ENCODE measurements at places on chromosomes 4 and X.

- no peak for DNase-seq
Measured at GRCh38 chrX:68992821-68993397, 164.1 kb downstream of the EFNB1 start.

- DNase-seq, result no peak
Measured at GRCh38 chr4:8534129-8534528, 46.1 kb upstream of the GPR78 start.

DNA sequence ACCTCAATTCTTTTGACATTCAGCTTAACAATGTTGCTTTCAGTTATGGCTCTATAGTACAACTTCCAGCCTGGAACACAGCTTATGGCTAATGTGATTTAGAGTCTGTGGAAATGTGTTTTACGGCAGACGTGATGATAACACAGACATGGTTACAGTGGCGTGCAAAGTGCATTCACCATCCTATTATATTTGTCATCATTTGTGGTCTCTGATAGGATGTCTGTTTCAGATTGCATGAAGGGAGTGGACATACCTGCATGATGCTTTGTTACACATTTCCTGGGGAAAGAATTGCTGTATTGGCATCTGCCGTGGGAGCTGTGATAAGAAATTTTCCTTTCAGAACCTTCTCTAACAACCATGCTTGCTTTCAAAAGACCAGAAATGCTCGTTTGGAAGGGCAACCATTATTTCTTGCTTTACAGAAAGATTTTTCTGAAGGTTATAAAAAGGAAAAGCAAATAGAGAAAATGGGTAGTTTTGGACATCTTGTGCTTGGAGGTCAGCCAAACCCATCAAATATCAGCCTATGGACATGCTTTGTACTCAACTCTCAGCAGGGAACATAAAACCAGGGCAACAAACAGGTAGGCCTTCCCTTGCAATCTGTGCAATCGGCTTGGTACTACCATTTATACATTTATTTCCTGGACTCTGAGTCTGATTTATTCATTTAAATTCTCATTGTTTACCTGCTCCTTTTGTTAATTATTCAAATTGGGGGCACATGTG is 273.9 kb downstream of the TLL1 start:
- DNase-seq, result no peak

- DNase-seq, result no peak
Measured at GRCh38 chr4:93918856-93919255, 90.3 kb downstream of the ATOH1 start.

DNA sequence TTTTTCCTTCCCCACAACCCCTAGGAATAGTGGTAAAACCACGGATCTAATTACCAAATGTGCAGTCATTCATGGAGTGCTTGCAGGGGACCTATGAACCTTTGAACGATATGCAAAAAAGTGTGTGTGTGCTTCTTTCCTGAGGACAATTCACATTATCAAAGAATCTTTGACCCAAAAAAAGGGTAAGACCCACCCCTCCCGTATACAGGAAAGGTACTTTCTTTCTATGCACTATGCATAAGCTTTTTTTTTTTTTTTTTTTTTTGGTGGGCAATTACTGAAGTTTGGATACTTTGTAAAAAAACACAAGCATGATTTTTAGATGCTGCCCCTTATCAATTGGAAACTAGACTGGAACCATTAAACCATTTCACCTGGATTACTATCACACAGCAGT is 31.4 kb downstream of the SPRY1 start:
- DNase-seq, result no peak

DNA sequence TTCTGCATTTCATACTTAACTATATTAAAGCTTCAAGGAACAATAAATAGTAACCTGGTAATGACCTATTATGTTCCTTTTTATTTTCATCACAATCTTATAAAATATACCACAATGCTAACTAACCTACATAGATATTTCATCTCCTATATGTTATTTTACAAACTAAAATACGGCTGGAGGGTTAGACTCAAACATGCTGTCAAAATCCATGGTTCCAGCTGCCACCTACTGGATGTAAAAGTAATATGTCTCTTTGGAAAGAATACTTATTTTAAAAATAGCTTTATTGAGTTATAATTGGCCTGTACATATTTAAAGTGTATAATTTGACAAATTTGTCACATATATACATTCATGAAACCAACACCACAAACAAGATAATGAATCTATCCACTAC is 15.0 kb downstream of the RGN start:
- no peak for DNase-seq

DNA sequence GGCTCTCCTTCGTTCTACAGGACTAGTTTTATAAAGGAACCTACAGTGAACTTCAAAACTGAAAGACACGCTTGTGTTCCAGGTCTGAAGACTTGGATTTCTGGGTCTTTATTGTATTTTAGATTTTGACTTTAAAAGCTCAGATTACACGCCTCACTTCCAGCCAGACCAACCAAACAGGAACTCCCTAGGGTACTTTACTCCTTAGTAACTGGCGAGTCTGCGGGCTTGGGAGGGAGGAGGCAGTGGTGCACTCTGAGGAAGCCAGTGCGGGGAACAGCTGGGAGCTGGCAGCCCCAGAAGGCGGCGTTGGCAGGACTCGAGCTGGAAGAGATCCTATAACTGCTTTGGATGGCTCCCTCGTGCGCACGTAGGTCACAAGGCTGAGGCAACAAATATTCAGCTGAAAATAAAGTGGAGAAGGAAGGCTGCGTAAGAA is 391 bp upstream of the PHKA1 start:
- no peak for DNase-seq

DNA sequence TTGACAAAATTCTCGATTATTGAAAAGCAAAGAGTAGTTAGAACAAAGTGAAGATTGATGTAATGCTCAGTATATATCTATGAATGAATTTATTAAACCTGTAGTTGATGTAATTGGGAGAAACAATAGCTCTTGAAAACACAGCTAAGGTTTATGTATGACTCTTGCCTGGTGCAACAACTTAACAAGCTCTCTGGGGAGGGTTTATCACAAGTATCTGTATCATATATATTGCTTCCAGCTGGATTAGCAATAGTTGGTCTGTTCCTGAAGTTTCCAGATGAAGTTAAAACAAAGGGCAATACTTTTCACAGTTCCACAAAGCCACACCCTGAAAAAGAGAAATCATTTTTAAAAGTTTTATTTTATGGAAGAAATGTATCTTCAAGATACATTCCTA is 91.4 kb downstream of the ARSJ start:
- DNase-seq, result no peak

GRCh38 chr4:112848911-112849310 is 200.5 kb upstream of the ANK2 start:
- no peak for DNase-seq

- no peak for DNase-seq
Measured at GRCh38 chrX:29687687-29688086, 527.7 kb upstream of the MAGEB2 start.

DNA sequence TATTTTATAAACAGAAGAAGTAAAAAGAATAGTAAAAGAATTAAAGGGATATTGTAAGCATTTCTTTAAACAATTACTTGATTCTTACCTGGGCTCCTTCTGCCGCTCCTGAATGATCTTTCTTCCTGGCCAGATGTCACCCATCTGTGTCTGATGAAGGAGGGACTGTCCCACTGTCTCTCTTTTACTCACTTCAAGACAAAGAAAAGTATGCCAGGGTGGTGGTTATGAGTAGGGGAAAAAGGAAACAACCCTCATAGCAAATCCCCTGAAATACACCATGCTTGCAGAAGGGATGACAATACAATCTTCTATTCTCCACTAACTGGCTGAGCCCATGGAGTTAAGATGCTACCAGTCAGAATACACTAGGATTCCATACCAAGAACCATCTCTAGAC is 31.1 kb downstream of the SYTL4 start:
- DNase-seq, result no peak

DNA sequence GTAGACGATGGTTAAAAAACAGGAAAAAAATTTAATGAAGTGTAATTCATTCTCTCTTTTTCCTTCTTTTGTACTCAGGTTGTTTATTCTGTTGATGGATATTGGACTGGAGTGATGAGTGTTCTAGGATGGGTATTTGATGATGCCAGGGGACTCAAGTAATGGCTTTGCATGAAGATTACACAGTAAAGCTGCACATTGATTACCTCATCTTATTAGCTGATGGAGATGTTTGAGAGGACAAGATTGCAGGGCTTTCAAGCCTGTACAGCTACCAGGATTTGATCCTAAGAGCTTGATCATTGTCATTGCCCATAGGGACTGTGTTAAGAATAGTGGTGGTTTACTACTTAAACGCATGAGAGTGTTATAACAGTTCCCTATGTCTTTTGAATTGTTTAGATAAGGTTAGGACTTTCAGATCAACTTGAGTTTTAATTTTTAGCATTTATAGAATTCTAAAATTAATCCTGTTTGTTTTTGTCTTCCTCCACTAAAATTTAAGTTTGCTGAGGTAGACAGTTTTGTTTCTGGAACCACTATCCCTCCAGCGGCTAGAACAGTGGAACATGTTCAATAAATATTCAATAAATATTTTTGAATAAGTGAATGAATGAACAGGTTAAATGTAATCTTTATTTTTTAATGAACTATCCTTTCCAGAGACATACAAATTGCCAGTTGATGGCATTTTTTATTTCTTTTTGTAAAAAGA is 58.2 kb downstream of the GAB1 start:
- no peak for DNase-seq

DNA sequence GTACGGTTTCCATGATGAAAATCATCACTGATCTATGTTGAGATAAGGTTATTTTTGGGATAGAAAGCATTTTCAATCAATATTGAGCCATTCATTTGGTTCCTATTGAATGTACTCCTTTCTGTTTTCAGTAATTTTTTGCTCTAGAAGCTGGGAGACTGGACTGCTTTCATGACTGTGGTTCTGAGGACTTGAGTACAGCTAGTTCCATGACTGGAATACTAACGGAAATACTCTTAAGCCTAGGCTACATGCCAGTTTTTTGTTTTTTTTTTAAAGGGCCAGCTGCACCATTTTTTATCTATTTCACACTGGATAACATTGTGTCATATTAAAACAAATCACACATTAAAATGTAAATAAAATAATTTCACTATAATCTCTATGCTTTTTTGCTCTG is 16.7 kb downstream of the PRR32 start:
- no peak for DNase-seq

DNA sequence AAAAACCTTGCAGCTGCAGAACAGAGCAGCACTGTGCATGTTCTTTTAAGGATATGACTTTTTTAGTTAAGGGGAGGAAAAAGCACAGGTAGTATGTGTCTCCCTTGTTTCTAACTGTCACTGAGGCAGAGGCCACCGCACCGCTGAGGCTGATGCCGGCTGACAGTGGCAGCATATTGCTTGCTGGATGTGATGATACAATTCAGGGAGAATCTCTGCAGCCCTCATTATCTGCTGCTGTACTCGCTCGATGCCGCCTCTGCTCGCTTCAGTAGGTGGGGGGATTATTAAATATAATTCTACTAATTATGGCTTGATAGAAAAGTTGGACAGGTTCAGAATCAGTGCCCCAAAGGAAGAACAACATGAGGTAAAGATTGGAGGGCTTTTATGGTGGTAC is 378.8 kb upstream of the NOCT start:
- no peak for DNase-seq

GRCh38 chr4:90584051-90584450 is 456.9 kb downstream of the CCSER1 start:
- DNase-seq, result no peak

GRCh38 chr4:111618908-111619307 is 526.3 kb upstream of the FAM241A start:
- DNase-seq, result no peak

- no peak for DNase-seq
Measured at GRCh38 chr4:84915396-84915780, 51.1 kb downstream of the WDFY3 start.

DNA sequence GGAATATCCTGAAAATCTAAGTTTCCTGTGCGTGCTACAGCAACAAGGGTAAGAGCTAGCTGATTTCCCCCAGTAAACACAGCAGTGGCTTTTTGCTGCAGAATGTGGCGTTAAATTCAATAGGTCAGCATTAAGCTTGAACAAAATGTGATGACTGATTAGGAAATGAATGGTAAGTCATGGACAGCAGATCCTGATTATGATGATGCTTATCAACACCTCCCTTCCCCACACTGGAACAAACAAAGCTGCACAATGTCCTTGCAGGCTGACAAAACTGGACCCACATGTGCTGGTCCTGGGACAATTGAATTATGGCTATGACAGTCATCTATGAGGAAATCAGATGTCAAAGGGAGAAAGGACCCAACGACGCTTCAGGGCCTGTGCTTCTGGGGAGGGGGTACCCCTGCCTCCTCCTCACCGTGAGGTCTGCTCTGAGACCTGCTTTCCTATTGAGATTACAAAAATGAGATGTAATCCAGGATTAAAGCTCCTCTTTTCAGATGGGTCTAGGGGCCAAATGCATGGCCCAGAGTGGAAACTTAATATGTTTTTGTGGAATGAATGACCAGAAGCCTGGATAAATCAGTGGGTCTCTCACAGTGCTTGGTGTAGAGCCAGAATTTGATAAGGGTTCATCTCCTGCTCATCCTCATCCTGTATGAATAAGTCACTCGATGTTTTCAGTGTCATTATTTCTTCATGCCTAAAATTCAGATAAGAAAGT is 32.0 kb upstream of the BOD1L1 start:
- no peak for DNase-seq

DNA sequence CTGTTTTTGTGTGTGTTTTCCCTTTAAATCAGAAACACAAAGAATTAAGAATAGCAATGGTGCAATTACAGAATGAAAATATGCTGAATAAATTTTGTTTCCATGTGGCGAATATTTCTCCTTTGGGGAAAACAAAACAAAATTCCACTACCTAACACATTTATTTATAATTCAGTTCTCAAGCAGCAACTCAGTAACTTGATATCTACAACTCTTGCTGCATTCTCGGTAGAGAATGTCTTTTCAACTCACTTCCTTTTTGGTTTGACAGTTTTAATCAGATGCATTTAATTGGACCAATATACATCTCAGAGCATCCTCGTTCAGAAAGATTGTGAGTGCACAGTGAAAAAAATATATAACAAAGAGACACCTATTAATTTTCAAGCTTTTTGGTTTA is 30.8 kb downstream of the ZNF827 start:
- no peak for DNase-seq

- DNase-seq, result no peak
Measured at GRCh38 chrX:153379971-153380581, 21.1 kb downstream of the PNMA6E start.

- DNase-seq, result no peak
Measured at GRCh38 chrX:643911-644303, 13.3 kb downstream of the SHOX start.

- DNase-seq, result no peak
Measured at GRCh38 chrX:129782706-129783105, 3.0 kb downstream of the SASH3 start.

DNA sequence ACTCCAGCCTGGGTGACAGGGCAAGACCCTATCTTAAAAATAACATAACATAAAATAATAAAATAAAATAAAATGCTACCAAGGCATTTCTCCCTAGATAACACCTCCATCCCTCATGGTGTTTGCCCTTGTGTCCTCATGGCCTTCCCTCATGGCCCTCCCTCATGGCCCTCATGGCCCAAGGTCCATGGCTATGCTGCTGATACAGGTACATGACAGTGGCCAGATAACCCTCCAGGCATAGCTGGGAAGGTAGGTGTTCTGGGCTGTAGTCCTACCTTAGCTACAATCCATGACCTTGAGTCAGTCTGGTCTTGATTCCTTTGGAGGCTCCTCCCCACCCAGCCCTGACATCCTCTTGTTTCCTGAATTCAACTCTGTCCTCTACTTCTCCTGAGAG is 75.2 kb downstream of the PJA1 start:
- no peak for DNase-seq

GRCh38 chrX:2751291-2751690 is 549 bp upstream of the XG start:
- no peak for DNase-seq

GRCh38 chr4:94359221-94359620 is 16.6 kb upstream of the HPGDS start:
- no peak for DNase-seq
